ENCODE measurements at places on chromosomes 7 and 10.

DNA sequence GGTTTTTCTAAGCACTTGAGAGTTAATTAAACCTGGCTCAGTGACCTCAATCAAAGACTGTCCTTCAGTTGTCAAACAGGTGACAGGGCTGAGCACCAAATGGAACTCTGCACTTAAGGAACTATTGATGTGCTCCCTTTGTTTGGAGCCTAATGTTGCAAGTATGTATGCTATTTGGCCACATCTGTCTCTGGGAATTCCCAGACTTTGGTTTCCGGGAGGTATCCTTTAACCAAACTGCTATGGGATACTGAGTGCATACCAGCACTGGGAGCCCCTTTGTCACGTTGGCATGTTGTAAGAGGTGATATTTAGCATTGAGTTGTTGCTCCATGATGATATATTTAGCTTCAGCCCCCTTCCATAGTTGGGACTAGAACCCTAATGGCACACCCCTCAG lies 25.2 kb downstream of the ASZ1 start:
- DNase-seq: no peak

DNA sequence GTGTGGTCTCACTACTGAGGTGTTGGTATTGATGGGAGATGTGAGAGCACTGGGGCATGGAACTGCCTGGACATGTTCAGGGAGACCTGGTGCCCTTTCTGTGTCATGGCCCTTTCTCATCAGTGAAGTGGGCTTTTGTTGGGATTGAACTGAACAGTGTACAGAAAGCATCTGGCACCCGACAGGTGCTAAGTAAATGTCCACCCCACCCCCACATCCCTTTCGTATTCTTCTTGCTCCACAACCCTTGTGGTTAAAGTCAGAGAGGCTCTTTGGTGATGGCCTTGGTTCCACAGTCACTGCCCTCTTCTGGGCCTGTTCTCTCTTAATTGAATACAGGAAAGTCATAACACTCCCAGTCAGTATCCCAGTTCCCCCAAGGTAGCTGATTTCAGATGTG lies 5.4 kb downstream of the NOM1 start:
- DNase-seq: no peak

GRCh38 chr10:24408365-24408764 lies 199.4 kb downstream of the KIAA1217 start:
- no peak for DNase-seq

DNA sequence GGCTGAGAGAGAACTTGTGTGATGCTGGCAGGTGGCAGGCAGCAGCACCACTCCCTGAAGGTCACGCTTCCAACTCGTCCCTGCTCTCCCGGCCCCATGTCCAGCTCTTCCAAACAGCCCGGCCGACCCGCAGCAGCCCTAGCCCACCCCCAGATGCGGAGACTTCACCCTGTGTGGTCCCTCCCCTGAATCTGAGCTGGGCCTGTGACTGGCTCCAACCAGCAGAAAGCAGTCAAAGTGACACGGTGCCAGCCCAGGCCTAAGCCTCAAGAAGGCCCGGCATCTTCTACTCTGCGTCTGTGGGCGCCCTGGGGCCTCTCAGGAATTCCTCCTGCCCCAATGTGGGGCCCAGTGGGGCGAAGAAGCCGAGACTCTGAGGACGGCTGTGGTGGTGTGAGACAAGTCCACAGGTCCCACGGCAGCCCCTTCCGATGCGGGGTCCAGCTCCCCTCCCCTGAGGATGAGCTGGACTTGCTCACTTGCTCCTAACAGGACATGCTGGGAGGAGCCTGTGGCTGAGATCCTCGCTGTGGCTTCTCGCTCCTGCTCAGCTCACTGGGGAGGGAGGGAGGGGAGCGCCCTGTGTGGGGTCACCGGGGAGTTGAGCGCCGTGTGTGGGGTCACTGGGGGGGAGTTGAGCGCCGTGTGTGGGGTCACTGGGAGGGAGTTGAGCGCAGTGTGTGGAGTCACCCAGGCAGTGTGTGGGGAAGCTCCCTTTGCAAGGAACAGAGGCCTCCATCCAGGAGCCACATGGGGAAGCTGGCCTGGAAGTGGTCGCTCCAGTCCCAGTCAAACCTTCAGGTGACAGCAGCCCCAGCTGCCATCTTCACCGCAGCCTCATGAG lies 9.5 kb downstream of the STK32C start:
- DNase-seq: no peak

All from NAMALWA (cell line).